Iris pigment epithelial cell (primary cell): ENCODE measurements at places on chromosomes 3 and 15.

- peak; percentile 81 for DNase-seq
These were observed 59.5 kb upstream of the CTSH start for GRCh38 chr15:79004336-79004735.

DNA sequence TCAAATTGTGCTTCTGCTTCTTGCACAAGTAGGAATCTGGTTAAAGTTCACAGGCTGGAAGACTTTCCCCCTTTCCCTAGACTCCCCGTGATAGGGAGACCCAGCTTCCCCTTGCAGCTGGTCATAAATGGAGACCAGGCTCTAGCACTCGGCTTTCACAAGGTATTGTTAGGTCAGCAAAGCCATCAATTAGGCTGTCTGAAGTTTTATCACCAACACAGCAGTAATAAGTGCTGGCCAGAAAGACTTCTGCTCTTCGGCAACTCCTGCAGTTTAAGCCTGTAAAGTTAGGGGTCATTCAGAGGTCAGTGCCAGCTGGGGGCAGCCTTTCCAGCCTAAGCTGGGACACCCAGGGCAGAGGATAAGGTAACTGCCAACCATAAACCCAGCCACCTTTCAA lies 203.4 kb downstream of the MEIS2 start:
- DNase-seq = no peak

- DNase-seq = peak; percentile 80
These were observed 16.9 kb downstream of the SLC24A1 start for GRCh38 chr15:65638681-65639089.

DNA sequence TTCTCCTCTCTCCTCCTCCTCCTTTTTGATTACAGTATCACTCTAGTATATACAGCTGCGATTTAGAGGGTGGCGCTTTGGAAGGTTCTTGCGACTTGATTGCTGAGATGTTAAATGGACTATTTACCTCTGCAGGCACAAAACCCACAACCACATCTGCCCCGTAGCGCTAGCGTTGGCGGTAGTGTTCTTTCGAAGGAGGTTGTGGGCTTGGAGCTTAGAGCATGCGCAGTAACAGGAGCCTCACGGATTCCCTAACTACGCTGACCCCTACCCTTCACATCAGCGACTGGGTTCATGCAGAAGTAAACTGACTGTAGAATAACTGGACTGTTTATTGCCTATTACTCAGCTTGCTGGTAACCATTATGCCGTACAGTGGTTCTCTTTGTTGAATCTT lies 58.0 kb downstream of the CGGBP1 start:
- DNase-seq = no peak

- no peak for DNase-seq
These were observed 396.1 kb upstream of the ATP11B start for GRCh38 chr3:182397164-182397563.

- no peak for DNase-seq
These were observed 44.2 kb upstream of the THRB start for GRCh38 chr3:24538891-24539290.

DNA sequence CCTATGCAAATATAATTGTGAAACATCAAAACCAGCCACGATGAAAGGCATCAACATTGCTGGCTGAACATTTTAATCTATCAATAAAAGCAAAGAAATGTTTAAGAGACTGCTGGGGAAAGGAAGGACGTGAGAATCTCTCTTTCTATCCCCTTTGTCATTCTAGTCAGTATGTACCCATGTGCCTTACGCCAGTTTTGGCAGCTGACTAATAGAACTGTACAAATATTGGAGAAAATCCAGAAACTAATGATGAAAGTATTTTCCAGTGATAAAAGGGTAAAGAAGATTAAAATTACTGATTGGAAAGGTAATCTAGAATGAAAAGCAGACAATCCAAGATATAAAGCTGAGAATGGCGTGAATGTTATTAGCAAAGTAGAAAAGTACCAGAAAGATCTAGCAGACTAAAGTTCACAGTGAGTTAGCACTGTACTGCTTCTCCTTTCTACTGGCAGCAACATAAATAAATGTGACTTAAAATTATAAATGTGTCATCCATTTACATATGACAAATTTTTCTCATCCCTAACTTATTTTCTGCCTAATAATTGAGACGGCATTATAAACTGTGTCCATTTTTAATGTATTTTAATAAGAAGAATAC lies 401.9 kb upstream of the CNTN4 start:
- DNase-seq = no peak

DNA sequence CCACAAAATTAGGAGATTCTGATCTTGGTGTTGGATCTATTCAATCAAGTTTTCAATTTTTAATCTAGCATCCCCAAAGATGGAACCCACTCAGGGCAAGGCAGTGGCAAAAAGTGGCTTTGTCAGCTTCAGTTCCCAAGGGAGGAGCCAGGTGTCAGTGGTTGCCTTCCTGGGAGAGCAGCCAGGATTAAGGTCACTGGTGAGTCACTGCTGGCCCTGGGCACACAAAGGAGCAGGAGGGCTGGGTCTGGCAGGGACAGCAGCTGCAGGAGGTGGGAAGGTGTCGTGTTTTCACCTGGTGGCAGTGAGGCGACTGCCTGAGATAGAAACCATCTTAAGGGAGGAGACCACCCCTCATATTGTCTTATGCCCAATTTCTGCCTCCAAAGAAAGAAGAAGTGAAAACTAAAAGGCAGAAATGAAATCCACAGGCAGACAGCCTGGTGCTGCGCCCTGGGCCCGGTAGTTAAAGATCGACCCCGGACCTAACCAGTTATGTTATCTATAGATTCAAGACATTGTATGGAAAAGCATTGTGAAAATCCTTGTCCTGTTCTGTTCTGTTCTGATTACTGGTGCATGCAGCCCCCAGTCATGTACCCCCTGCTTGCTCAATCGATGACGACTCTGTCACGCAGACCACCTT lies 5.9 kb upstream of the KLHL25 start:
- peak; percentile 63 for DNase-seq

GRCh38 chr15:94083467-94084052 lies 147.8 kb upstream of the MCTP2 start:
- DNase-seq = peak; percentile 73

DNA sequence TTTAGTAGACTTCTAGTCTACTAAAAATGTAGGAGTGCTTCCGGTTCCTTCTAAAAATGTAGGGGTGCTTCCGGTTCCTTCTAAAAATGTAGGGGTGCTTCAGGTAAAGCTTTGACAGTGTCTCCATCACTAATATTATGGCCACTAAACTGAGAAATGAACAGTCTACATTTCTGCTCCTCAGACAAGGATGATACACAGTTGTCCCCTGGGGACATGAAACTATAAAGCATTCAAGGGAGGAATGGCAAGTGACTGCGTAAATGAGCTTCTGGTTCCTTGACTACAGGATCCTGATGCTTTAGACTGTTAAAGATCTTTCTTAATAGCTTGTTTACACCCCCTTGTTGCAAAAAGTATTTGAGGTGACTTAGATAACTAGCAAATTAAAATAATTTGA lies 53.9 kb upstream of the SLC9A9 start:
- DNase-seq = no peak

DNA sequence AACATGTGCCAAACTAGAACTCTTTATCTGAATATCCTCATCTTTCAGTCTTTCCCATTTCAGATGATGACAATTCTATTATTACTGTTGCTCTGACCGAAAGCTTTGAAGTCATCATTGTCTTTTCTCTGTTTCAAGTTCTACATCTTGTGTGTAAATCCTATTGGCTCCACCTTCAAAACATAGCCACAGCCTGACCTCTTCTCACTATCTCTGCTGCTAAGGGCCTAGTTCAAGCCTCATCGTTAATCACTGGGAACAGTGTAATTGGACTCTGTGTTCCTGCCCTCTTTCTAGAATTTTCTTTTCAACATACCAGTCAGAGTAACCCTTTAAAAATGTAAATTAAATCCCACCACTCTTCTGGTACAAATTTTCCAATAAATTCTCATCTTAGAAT lies 105.1 kb downstream of the OXSM start:
- no peak for DNase-seq

DNA sequence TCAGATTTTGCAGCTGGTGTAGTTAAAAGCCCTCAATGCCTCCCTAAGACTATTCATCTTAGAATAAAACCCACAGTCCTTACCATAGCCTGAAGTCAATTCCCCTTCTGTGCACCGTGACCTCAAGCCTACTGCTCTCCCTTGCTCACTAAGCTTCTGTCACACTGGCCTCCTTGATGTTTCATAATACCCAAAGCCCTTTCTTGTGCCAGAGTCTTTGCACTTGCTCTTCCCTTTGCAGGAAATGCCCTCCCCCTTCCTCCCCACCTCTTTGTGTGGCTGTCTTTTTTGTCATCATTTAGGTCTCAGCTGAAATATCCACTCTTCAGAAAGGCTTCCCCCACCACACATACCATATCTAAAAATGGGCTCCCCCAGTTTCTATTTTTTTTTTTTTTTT lies 4.2 kb upstream of the PLEKHO2 start:
- no peak for DNase-seq

DNA sequence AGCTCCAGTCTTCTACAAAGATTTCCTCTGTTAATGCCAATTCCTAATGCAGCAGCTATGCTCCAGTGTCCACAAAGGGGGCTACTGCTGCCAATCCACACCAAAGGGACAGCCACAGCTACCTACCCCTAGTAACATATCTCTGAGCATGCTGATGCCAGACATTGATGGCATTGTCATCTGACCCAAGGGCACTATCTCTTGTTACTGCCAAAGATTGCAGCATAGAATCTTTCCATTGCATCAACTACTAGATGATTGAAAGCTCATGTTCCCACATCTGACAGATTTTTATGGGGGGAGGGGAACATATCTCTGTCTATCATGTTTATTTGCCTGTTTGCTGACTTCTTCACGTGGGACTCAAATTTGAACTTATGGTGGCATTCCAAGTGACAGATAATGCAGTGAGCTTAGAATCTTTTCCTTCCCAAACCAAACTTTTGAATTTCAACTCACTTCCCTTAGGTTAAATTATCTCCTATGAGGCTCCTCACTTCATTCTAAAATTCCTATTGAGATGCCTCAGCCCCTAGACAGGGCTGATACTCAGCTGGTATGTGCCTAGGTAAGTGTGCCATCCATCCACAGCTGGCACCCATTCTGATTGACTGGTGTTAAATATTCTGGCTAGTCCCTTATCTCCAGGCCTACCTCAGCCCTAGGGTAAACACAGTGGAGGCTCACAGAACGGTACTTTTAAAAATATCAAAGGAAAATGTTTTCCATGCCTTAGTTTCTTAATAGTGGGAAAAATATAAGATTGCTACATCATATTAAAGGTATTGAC lies 100.3 kb downstream of the STRIT1 start:
- peak; percentile 20 for DNase-seq

DNA sequence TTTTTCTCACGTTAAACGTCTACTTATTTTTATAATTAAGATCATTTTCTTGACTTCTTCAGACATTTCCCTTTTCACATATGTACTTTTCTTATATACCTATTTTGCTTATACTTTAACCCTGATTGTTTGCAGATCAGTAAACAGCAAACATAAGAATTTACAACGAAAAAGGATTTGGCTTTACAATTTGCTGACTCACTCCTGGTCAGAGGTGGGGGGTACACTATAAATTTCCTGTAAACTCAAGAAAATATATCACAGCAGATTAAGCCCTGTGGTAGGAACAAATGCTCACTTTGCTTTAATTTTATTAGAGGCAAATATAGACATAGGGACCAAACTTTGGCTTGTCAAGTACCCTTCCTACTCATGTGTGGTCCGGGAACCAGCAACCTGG lies 185.0 kb downstream of the PLCL2 start:
- DNase-seq = no peak

GRCh38 chr15:75809986-75810750 lies 33.1 kb upstream of the UBE2Q2 start:
- DNase-seq = peak; percentile 30

DNA sequence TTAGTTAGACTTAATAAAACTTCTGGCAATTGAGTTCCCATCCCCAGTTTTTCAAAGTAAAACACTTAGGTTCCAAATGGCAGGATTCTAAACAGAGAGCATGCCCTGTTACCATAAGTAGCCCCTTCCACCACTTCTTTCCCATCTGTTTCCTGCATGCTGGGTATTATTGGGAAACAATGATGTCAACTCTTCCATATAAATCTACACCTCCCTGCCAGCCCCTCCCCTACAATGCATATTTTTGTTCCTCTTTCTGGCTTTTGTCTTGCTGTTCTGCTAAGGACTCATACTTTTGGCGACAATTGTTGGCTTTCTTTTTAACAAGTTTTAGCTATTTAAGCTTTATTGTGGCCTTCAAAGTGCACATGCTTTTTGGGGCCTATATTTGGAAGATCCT lies 11.1 kb downstream of the ARHGAP31 start:
- no peak for DNase-seq

GRCh38 chr3:106458952-106459351 lies 590.1 kb upstream of the CBLB start:
- no peak for DNase-seq
